ENCODE measurements at places on chromosomes 4 and X. TPM values are rescaled to one million over a fixed set of nuclear protein-coding genes. Genes with fewer than 3 reads are reported as not detected.

OTUD6A gene
- total RNA-seq, result not detected

CPZ gene
- total RNA-seq, result not detected

SHISA3 gene
- 0.13 TPM for total RNA-seq

PAK3 gene
- total RNA-seq, result 1.3 TPM

HERC5 gene
- total RNA-seq, result 3.4 TPM

NWD2 gene
- not detected for total RNA-seq

Data from dermis microvascular lymphatic vessel endothelial cell (primary cell).